NCI-H524 treated with DMSO at 0.1 percent for 48 hours (cell line): ENCODE measurements at places on chromosomes 1 and 21.

DNA sequence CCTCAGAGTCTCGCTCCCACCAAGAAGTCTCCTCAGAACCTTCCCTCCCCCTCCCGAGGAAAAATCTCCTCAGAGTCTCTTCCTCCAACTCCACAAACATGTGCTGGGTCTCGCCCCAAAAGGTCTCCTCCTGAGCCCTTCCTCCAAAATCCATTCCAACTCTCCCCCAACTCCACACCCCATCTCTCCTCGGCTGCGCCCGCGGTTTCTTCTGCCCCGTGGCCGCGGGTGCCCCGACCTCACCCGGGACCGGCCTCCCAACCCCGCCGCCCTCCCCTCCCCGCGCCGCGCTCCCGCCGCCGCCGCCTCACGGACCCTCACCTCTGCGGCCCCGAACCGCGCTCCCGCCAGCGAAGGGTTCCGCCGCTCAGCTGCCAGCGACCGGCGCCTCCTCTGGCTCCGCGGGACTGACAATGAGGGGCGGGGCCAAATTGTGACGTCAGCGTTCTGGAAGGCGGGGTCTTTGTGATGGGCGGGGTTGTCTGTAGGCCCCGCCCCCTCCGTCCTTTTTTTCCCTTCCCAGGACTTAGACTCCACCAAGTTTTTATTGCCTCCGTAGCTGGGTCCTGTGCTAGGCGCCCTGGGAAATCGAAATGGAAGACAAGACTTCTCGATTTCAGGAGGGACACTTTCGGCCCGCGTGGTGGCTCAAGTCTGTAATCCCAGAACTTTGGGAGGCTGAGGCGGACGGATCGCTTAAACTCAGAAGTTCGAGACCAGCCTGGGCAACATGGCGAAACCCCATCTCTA lies at the start of gene LUZP1:
TSS of gene LUZP1 (minus strand) at position 412 of the 750 bp plus-strand sequence.
- peak; percentile 6 for DNase-seq

DNA sequence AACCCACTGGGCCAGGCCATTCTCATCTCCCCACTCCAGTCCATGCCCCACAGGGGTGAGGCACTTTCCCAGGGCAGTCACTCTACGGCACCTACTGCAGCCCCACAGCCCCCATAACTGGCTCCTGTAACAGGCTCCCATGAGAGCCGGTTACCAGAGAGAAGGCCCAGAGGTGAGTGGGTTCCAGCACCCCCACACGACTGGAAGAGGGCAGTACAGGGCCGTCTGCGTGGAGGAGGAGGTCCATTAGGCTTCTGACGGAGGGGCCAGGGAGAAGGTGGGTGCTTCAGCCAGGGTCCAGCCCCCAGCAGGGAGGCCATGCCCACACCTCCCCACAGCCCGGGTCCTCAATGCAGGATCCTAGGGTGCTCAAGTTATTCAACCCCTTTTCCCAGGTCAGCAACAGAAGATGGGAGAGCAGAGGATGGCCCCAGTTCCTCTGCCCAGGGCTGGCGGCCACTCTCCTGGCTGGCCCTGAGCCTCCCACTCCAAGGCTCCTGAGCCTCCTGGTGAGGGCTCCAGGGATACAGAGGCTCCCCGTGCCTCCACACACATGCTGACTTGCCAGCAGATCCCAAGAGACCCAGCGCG lies 1.6 kb downstream of the ACAP3 start:
- DNase-seq, result no peak

- DNase-seq, result no peak
Observed at GRCh38 chr1:93585059-93585966, 96.3 kb downstream of the BCAR3 start.

GRCh38 chr1:82706741-82707140 lies 906.0 kb downstream of the ADGRL2 start:
- no peak for DNase-seq

GRCh38 chr21:42221581-42222345 lies 2.8 kb downstream of the ABCG1 start:
- no peak for DNase-seq

DNA sequence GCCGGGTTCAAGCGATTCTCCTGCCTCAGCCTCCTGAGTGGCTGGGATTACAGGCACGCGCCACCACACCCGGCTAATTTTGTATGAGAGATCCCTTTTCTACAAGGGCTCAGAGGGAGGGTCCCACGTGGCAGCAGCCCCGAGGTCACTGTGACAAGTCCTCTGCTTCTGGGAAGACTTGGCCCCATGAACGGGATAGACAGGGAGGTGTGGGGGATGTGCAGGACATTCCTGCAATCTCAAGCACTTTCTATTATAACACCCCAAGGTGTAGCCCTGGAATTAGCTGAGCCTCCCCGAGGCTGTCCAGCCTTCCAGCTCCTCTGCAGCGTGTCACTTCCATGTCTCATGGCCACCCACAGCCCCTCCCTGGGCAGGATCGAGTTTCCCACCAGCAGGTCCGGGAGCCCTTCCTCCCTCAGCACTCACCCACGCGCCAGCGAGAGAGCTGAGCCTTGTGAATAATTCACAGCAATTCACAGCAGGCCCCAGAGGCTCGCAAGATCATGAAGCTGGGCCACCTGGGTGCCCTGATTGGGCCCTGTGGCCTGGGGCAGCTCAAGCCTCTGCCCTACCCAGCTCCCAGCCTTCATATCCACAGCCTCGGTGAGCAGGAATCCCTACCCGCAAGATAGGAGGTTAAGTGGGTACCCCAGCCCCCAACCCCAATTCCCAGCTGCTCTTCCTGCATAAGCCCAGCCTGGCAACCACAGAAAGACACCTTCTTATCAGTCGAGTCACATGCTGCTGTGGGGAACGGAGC lies 22.8 kb upstream of the RNU1-4 start:
- no peak for DNase-seq

- DNase-seq, result no peak
Observed at GRCh38 chr1:231519166-231519565, 9.3 kb upstream of the TSNAX start.

GRCh38 chr1:199067483-199067882 lies 428.6 kb downstream of the PTPRC start:
- DNase-seq, result no peak

GRCh38 chr1:46581681-46582455 lies 22.2 kb downstream of the MKNK1 start:
- DNase-seq, result no peak

DNA sequence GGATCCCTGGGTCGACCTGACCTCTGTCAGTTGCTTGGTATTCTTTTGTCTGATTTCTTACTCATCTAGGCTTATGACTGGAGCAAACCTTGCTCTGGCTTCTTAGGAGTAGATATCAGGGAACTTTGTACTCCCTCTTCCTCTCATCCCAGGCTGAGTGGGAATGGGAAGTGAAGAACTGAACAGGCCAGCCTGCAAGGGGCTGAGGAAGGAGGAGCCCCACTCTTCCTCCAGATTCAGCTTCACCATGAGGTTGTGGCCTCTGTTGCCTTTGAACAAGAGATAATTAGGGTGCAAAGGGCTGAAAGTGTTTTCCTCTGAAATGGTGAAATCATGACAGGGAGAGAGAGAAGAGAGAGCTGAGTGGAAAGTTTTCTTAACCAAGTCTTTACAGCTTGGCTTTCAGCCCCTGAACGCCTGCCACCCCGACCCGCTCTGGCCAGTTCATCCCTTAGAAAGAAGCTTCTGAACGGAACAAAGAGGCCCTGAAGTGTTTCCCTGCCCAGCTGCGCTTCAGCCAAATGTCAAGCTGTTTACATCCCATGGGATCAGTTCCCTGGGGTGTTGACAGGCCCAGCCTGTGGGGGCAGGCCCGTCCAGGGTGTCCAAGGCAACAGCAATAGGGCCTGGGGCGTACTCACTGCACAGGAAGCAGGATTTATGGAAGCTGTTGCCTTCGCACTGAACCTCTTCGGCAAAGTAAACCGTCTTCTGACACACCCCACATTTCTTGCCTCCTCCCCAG lies 11.2 kb downstream of the CSRP1 start:
- no peak for DNase-seq

DNA sequence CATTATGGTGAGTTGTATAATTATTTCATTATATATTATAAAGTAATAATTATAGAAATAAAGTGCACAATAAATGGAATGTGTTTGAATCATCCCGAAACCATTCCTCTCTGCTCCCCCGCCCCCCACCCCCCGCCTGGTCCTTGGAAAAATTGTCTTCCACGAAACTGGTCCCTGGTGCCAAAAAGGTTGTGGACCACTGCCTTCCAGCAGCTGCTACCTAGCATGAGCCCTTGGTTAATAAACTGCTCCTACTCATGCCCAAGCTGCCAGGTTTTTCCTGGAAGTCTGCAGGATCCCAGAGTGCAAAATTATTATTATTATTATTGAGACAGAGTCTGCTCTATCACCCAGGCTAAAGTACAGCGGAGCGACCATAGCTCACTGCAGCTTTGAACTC lies 6.8 kb upstream of the IFNGR2 start:
- no peak for DNase-seq

- DNase-seq, result no peak
Observed at GRCh38 chr1:24709791-24710441, 35.3 kb upstream of the CLIC4 start.

GRCh38 chr1:243287123-243287460 lies 31.3 kb downstream of the SDCCAG8 start:
- no peak for DNase-seq

DNA sequence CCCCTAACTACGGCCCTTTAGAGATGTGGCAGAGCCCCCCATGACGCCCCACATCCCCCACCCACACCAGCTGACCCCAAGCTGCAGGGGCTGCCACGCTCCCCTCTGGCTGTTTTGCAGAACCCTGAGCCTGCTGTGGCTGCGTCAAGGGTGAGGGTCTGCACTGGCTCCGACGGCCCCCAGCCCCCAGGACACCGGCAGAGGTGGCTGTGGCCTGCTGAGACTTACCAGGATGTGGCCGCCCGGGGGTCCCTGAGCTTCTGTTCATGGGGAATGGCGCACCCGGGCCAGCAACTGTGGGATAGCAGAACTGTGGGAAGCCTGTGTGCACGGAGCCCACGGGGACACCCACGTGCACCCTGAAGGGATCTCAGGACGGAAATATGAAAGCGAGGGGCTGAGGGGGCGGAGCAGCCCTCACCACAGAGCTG lies 12.8 kb upstream of the RNF223 start:
- DNase-seq, result no peak

GRCh38 chr1:18673976-18674375 lies 43.3 kb downstream of the PAX7 start:
- no peak for DNase-seq

- no peak for DNase-seq
Observed at GRCh38 chr1:153921803-153922075, 1.0 kb downstream of the GATAD2B start.

DNA sequence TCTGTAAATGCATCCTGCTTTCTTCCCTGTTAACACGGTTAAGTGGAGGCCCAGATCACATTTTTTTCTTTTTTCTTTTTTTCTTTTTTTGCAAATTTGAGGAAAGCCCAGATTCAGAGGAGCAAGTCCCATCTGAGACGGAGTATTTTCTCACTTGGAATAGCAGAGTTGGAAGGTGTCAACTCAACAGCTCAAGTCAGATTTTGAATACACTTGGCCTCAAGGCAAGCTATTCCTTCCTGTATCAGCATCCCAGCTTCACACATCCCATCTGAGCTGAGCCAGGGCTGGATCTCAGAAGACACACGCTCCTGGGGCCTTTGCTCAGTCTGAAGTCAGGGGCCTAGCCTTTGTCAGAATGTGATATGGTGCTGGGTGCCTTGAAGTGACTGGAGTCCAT lies 11.5 kb upstream of the TNR start:
- no peak for DNase-seq

- no peak for DNase-seq
Observed at GRCh38 chr1:201396861-201397464, 2.2 kb downstream of the LAD1 start.

- no peak for DNase-seq
Observed at GRCh38 chr21:46308431-46308830, 15.2 kb downstream of the C21orf58 start.

DNA sequence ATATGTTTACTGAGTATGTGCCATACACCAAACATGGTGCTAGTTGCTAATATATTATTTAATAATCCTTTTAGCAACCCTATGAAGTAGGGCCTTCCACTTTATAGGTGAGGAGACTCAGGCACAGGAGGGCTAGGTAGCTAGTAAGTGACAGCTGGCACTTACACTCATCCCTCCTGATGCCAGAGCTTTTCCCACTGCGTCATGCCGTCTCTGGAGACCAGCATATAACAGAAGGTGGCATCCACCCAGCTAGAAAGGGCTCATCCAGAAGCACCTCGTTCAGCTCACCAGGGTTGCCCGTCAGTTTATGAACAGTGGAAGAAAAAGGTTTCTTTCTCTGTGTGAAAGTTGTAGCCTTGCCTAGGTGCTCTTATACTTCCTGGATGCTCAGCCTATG lies 108.9 kb downstream of the NOS1AP start:
- peak; percentile 72 for DNase-seq

GRCh38 chr1:67760030-67760821 lies 73.0 kb downstream of the GNG12 start:
- no peak for DNase-seq

- DNase-seq, result no peak
Observed at GRCh38 chr21:45326891-45327440, 39.3 kb upstream of the POFUT2 start.

DNA sequence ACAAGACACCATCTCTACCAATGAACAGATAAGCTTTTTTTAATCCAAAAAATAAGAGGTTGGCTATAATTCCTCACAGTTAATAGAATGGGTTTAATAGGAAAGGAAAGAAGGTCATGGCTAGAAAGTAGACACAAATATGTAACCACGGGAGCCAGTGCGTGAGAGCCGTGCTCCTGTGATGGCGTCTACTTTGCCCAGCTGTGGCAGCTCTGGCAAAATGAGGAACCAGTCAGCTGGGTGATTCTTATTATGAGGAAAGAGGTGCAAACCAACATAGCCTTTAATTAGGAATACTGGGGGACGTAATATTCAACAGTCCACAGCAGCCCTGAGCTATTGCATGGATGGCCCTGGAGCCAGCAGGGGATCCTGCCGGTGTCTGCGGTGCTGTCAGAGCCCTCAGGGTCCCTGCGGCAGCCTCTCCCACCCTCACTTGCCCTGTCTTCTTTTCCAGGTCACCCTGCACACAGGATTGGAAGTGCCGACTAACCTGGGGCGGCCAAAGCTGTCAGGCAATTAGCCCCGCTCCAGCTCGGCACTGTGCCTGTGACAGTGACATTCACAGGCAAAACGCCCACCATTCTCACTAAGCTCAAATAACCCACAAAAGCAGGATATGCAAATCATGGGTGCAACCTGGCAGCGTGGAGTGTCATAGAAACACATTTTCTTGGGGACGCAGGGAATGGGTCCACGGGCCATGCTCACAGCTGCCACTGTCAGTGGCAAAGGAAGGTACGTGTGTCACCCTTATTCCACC lies 25.9 kb upstream of the GNPAT start:
- DNase-seq, result no peak

- DNase-seq, result no peak
Observed at GRCh38 chr1:62355095-62355494, 35.9 kb upstream of the KANK4 start.

GRCh38 chr1:230334447-230334837 lies 91.7 kb downstream of the PGBD5 start:
- no peak for DNase-seq
